ENCODE measurements at places on chromosomes 12 and 14.

GRCh38 chr14:62689733-62690132, 355.5 kb downstream of the KCNH5 start:
- no peak for DNase-seq

- no peak for DNase-seq
Observed at GRCh38 chr12:113449299-113449698, 22.4 kb downstream of the LHX5 start.

DNA sequence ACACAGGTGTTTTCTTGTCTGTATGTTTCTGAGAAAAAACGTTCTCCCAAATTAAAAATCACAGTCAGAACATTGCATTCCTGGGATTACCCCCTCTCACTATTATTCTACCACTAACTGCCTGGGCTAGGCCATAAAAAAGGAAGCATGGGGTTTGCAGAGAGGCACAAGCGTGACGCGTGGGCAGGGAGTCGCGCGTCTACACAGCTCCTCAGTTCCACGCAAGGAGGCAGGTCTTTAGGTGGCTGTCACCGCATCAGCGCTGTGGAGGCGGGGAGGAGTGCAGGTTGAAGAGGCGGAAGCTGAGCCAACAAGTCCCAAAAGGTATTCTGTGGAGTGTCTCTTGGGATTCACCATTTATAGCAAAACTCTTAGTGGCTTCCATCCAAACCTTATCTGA, 109.9 kb downstream of the RIMBP2 start:
- DNase-seq: no peak

GRCh38 chr14:81007131-81007530, 51.7 kb downstream of the TSHR start:
- DNase-seq: no peak

GRCh38 chr12:117114784-117115183, 15.6 kb upstream of the TESC start:
- no peak for DNase-seq

DNA sequence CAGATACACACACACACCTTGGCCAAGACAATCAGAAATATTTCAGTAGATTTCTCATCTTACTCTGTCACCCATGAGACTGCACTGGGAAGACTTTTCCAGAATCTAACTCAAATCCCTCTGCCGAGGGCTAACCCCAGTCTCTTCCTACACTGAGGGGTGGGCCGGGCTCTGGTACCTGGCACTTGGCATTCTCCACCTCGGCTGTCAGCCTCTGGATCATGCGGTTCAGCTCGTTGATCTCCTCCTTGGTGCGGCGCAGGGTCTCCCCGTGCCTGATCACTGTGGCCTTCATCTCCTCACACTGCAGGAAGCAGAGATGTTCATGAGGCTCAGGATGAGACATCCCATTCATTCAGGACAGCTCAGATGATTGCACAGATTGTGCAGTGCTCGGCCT, 4.9 kb downstream of the KRT83 start:
- no peak for DNase-seq

DNA sequence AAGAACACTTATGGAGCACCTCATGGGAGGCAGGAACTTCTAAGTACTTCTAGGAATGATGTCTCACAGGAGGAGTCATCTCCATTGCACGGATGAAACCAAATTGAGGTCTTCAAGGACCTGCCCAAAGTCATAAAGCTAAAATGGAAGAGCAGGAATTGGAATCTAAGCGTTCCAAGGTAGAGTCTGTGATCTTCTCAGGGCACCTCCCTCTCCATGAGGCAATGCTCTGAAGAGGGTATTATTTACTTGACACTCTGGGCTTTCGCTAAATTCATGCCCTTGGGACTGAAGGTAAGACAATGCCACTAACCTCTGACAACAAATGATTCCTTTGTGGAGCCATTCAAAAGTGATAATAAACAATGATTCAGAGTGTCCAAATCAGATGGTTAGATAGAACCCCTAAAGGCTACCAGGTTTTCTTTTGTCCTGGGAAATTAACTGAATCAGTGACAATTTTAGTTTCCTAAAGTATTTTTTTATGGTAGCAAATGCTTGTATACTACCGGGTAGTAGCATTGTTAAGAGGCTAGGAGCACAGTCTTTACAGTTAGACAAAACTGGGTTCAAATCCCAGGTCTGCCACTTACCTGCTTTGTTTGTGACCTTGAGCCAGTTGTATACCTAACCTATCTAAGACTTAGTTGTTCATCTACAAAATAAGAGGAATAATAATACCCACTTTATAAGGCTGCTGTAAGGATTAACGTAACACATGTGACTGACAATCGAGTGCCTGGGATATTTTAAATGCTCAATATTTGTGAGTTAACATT, 12.3 kb downstream of the HMGA2 start:
- DNase-seq: no peak

DNA sequence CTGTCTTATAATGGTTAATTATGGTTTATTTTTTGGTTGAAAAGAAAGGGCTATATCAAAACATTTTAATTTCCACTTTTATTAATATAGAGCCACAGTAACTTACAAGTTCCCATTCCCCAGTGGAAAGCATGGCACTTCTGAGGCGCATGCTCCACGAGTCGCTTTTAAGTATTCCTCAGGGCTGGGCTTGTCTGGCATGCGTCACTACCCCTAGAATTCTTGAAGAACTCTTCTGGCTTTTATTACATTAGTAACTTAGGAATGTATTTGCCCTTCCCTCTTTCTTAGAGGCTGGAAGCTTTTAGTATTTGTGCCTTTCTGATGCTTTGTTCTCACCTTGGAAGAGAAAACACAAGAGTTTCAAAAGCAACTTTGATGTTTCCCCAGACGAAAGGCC, 81.1 kb downstream of the ESR2 start:
- DNase-seq: no peak

- DNase-seq: no peak
Observed at GRCh38 chr12:14854586-14855183, 11.4 kb upstream of the ART4 start.

DNA sequence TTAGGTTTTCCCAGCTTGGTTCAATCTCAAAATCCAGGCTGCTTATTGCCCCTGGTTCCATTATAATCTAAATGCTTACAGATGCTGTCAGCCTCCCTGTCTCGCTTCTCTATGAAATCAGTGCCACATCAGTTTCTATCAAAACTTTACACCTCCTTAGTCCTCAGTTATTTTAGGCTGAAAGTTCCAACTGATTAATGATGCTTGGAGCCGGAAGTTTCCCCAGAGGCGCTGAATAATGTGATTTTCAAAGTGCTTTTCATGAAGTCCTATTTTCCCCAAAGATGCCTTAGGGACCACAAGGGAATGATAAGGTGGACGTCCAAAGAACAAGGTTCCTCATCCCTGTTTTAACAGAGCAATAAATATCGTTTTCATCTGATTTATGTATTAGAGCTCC, 262.4 kb upstream of the RMST start:
- no peak for DNase-seq

GRCh38 chr14:30297876-30298795, 260.8 kb upstream of the G2E3 start:
- DNase-seq: no peak
